Mucosa of descending colon (tissue), 3 donors: ENCODE measurements at places on chromosomes 12 and 14. TPM values are rescaled to one million over a fixed set of nuclear protein-coding genes. Genes with fewer than 3 reads are reported as not detected.

The COX8C gene
- total RNA-seq = not detected

The SALL2 gene
- 1.0 TPM for total RNA-seq

The CRIP1 gene
- total RNA-seq = 142 TPM

The TMPRSS12 gene
- total RNA-seq = not detected

The G2E3 gene
- 15.1 TPM for total RNA-seq

The STYK1 gene
- 37.6 TPM for total RNA-seq

The ISM2 gene
- total RNA-seq = 0.10 TPM

The ZNF84 gene
- total RNA-seq = 35.2 TPM

The LMBR1L gene
- total RNA-seq = 77.4 TPM

The DACT1 gene
- 3.0 TPM for total RNA-seq

The SMCO2 gene
- total RNA-seq = not detected

The INHBC gene
- not detected for total RNA-seq

The A2M gene
- total RNA-seq = 165 TPM

The TMEM132C gene
- 2.4 TPM for total RNA-seq

The KLRB1 gene
- total RNA-seq = 2.1 TPM

The CRY1 gene
- total RNA-seq = 15.5 TPM

The PZP gene
- not detected for total RNA-seq

The CPNE6 gene
- total RNA-seq = not detected

The GSKIP gene
- 128 TPM for total RNA-seq

The HOXC9 gene
- not detected for total RNA-seq

The RTN1 gene
- 3.8 TPM for total RNA-seq

The PRPH gene
- 69.5 TPM for total RNA-seq

The ENDOU gene
- not detected for total RNA-seq

The DDX55 gene
- total RNA-seq = 16.0 TPM

The NT5DC3 gene
- total RNA-seq = 13.7 TPM

The POTEM gene
- total RNA-seq = not detected

The AVPR1A gene
- 0.63 TPM for total RNA-seq

The SSPN gene
- 42.7 TPM for total RNA-seq

The PTCSC3 gene
- not detected for total RNA-seq

The SNRPF gene
- total RNA-seq = 13.7 TPM

The TAS2R13 gene
- total RNA-seq = 1.3 TPM

The ACTR10 gene
- total RNA-seq = 53.1 TPM

The CLEC1B gene
- total RNA-seq = not detected

The FAM90A1 gene
- not detected for total RNA-seq

The TMTC1 gene
- total RNA-seq = 10.5 TPM

The MYF5 gene
- total RNA-seq = not detected

The TSPAN19 gene
- total RNA-seq = 1.2 TPM

The SERPINA9 gene
- not detected for total RNA-seq

The OXA1L gene
- 137 TPM for total RNA-seq

The C3AR1 gene
- total RNA-seq = 15.5 TPM

The CCDC38 gene
- not detected for total RNA-seq

The IL26 gene
- not detected for total RNA-seq

The HPD gene
- 1.0 TPM for total RNA-seq

The CLEC6A gene
- not detected for total RNA-seq

The CCDC197 gene
- total RNA-seq = not detected

The SLC38A1 gene
- 116 TPM for total RNA-seq

The RNASE1 gene
- total RNA-seq = 203 TPM

The SYT1 gene
- 1.4 TPM for total RNA-seq

The TDRD9 gene
- 0.39 TPM for total RNA-seq

The OR10G3 gene
- total RNA-seq = not detected

The TCP11L2 gene
- total RNA-seq = 54.5 TPM

The GPATCH2L gene
- 40.9 TPM for total RNA-seq

The RIMBP2 gene
- total RNA-seq = 5.4 TPM

The PRH2 gene
- total RNA-seq = not detected

The SERPINA4 gene
- total RNA-seq = not detected

The ADGRD1 gene
- total RNA-seq = 18.4 TPM

The TBX5 gene
- total RNA-seq = not detected

The PLXNC1 gene
- total RNA-seq = 5.2 TPM

The PFKM gene
- total RNA-seq = 40.9 TPM
